Hepatocyte (in vitro differentiated cells): ENCODE measurements at places on chromosomes 5 and 9. TPM values are rescaled to one million over a fixed set of nuclear protein-coding genes. Genes with fewer than 3 reads are reported as not detected.
A peak's percentile ranks its signal among the peaks of the same experiment; 100 is the strongest.

The C9 gene
- total RNA-seq = 0.47 and 0.76 TPM in 2 replicates

The BHMT gene
- total RNA-seq = 14.1 and 22.1 TPM in 2 replicates

The ERAP2 gene
- 0.56 and 0.87 TPM in 2 replicates for total RNA-seq

The SOHLH1 gene
- total RNA-seq = not detected in 2 replicates

The DOCK8 gene
- total RNA-seq = 5.1 and 6.6 TPM in 2 replicates

The CNTNAP3B gene
- total RNA-seq = 1.5 and 5.2 TPM in 2 replicates

The ANKS6 gene
- total RNA-seq = 22.9 and 24.6 TPM in 2 replicates

- H3K4me3 ChIP-seq = no peak overlapping the region
- peak; percentile 16 for DNase-seq
- no peaks in the 10 kb centered on the region for H3K4me1 ChIP-seq
- H3K27ac ChIP-seq = no peak overlapping the region
- H3K27me3 ChIP-seq = no peaks in the 10 kb centered on the region
These were observed 35.4 kb upstream of the GDNF start for GRCh38 chr5:37875051-37875787.

DNA sequence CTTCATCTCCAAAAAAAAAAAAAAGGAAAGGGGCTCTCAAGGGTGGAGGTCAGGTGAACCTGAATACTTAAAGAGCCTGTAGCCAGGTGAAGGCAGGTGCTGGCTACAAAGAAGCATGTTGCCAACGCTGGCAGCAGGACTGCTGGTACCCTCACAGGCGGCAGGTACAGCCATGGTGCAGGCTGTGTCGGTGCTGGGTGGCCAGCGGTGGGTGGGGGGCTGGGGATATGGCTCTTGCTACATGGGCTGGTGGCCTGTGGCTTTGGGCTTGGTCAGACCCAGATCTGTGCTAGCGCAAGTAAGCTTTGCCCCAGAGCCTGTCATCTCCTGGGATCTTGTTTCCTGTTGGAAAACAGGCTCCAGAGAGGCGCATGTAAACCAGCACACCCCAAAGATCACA lies 86.3 kb upstream of the PHYKPL start:
- H3K27me3 ChIP-seq = no peaks in the 10 kb centered on the region
- no peaks in the 10 kb centered on the region for H3K36me3 ChIP-seq
- H3K4me3 ChIP-seq = no peak overlapping the region
- DNase-seq = no peak
- H3K4me1 ChIP-seq = no peaks in the 10 kb centered on the region

- H3K4me1 ChIP-seq = no peaks in the 10 kb centered on the region
- no peak for DNase-seq
- no peaks in the 10 kb centered on the region for H3K36me3 ChIP-seq
- H3K4me3 ChIP-seq = no peak overlapping the region
- H3K27me3 ChIP-seq = no peaks in the 10 kb centered on the region
These were observed 51.0 kb upstream of the NFIL3 start for GRCh38 chr9:91474656-91475055.

DNA sequence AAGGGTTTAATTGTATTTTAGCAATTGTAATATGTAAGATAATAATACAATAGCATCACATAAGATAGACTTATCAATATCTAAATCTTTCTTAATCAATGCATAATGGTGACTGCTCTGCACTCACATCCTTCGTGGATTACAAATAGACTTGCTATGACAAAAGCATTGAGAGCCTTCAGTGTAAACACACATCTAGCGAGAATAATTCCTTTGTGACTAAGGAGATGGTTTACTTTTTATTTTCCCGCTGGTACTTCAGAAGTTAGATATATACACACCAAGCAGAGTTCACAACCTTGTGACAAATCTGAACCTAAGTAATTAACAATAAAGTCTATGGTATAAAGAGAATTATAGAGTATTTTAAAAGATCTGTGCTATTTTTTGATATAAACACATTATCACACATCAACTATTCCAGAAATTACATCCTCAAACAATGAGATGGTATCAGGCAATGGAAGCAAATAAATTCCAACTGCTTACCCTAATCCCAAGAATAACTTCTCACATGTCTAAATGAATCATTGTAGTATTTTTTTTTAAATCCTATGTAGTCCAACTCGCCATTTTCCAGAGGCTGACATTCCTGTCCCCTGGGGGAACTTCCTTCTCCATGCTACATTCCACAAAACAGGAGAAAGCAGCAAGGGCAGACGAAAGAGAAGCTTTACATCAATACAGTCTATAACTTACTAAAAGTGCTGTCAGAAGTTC lies 51.2 kb downstream of the MAPKAP1 start:
- no peak overlapping the region for H3K4me3 ChIP-seq
- H3K36me3 ChIP-seq = no peaks in the 10 kb centered on the region
- no peaks in the 10 kb centered on the region for H3K4me1 ChIP-seq
- no peak overlapping the region for H3K27ac ChIP-seq
- no peak for DNase-seq

DNA sequence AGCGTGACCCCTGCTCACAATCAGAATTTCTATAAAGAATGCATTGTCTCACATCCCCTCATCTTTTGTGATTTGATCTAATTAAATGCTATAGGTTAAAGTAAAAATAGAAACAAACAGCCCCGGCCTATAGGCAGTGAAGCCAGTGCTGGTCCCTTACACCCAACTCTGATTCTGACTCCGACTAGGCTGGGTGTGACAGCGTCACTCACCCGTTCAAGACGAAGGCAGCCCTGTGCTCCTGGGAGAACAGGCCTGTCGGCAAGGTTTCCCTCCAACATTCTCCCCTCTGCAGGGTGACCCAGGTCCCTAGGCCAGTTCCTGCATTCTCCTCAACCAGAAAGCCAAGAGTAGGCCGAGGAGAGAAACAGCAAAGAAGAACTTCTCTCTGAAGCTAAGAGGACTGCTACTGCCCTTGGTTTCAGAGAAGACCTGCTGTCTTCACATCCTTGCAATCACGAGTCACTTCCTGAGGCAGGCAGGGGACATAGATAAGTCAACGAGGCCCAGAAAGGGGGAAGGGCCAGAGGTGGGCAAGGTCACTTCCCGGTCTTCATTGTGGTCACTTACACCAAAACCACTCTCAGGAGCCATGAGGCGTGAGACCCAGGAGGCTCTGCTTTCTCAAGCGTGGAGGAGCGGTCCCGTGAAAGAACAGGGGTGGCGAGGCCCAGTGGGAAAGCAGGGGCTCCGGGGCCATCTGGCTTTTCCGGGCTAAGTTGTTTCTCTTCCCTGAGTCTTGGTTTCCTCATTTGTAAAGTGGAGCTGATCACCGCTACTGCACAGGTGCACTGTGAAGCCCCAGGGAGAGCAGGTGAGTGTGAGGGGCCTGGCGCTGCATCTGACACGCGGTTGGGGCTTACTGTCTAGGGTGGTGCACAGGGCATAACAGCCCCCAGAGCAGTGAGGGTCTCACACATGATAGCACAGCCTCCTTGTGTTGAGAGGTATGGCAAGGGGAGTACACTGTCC lies 200.8 kb downstream of the CRB2 start:
- no peaks in the 10 kb centered on the region for H3K4me1 ChIP-seq
- no peak overlapping the region for H3K4me3 ChIP-seq
- H3K36me3 ChIP-seq = no peaks in the 10 kb centered on the region

GRCh38 chr5:163604013-163604412 lies 98.6 kb downstream of the MAT2B start:
- no peaks in the 10 kb centered on the region for H3K27me3 ChIP-seq
- no peak overlapping the region for H3K4me3 ChIP-seq
- no peaks in the 10 kb centered on the region for H3K4me1 ChIP-seq
- no peak for DNase-seq
- H3K27ac ChIP-seq = no peak overlapping the region

DNA sequence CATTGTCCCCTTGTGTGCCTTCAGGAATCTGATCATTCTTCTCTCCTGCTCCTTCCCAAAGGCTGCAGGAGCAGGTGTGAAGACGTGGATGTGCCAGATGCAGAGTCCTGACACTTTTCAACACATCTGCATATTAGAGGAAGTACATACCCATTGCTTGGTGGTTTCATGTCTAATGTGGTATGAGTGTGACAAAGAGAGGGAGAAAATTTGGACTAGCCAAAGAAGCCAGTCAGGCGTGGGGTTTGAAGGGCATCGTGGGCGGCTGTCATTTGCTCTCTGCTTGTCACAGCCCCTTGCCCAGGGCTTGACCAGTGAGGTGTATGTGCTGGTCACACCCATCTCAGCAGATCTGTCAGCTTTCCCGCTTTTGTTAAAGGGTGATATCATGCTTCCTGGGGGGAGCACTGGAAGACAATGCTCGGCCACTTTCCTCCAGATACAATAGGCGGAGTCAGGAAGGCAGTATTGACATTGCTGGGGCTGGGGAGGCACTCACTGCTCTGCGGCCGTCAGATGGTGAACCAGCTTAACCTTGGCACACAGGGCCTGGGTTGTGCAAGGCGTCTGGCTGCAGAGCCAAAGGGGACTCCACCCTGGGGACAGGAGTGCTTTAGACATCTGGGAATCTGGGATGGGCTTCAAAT lies 8.6 kb downstream of the TEK start:
- H3K36me3 ChIP-seq = no peaks in the 10 kb centered on the region
- no peak overlapping the region for H3K4me3 ChIP-seq
- no peak overlapping the region for H3K27ac ChIP-seq
- H3K27me3 ChIP-seq = no peaks in the 10 kb centered on the region

DNA sequence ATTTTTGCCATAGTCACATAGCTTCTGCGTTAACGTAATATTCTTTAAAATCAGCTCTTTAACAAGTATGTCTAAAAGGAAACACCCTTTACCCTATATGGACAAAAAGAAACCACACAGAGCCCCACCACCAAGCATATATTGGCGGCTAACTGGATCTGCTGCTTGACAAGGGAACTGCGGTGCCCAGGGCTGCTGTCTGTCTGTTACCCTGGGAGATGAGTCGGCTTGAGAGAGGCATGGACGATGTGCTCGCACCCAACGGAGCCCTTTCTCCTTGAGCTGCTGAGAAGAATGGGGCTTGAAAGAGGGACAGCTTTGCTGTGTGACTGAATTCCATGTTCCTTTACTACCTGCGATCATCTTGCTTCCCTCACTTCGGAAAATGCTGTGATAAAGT lies 158.6 kb upstream of the SHB start:
- H3K27me3 ChIP-seq = no peaks in the 10 kb centered on the region
- no peaks in the 10 kb centered on the region for H3K36me3 ChIP-seq
- no peak overlapping the region for H3K4me3 ChIP-seq

DNA sequence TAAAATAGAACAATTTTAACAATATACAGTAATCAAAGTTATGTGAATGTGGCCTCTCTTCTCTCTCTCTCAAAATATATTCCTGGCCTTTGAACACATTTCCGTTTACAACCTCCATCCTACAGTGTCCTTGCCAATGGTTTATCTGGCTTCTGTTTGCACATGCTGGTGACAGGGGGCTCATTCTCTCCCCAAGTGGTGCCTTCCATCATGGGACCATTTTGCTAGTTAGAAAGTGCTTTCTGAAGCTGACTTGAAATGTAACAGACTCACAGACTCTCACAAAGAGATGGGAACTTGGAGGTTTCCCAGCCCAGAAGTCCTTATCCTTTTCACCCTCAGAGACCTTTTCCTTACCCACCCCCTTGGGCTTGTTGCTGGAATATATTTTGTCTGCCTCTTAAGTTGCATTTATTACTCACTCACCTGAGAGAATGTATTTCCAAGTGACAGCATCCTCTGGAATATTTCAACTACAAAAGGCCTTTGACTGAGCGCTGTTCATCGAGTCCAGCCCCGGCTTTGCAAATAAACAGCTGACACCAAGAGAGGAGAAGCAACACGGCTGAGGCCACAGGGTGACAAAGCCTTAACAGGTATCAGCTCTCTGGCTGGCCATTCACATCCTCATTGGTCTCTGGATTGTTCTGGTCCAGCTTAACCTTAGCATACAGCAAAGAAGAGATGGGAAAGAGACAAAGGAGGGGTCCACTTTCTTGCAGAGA lies 17.5 kb upstream of the ALDH1B1 start:
- H3K27me3 ChIP-seq = no peaks in the 10 kb centered on the region
- H3K4me1 ChIP-seq = peaks cover 11% of the 10 kb centered on the region
- H3K4me3 ChIP-seq = no peak overlapping the region

DNA sequence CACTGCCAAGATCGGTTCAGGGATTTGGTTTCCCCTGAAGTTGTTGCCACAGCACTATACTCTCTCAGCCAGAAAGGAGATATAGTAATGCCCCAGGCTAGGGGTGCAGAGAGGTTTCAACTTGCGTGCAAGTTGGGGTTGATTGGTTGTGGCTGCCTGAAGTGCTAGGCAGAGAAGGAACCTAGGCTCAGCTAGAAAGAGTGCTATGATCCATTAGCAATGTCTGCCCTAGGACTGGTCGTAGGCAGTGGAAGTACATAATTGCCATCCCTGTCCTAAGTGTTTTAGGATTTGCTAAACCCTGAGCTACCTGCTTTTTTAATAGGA lies 136.6 kb upstream of the SMIM23 start:
- H3K27me3 ChIP-seq = no peaks in the 10 kb centered on the region
- no peak for DNase-seq
- peaks cover 6% of the 10 kb centered on the region for H3K4me1 ChIP-seq

- H3K36me3 ChIP-seq = no peaks in the 10 kb centered on the region
- H3K27ac ChIP-seq = no peak overlapping the region
- H3K4me1 ChIP-seq = peaks cover 4% of the 10 kb centered on the region
- no peaks in the 10 kb centered on the region for H3K27me3 ChIP-seq
These were observed 18.7 kb downstream of the LCP2 start for GRCh38 chr5:170278611-170279458.

DNA sequence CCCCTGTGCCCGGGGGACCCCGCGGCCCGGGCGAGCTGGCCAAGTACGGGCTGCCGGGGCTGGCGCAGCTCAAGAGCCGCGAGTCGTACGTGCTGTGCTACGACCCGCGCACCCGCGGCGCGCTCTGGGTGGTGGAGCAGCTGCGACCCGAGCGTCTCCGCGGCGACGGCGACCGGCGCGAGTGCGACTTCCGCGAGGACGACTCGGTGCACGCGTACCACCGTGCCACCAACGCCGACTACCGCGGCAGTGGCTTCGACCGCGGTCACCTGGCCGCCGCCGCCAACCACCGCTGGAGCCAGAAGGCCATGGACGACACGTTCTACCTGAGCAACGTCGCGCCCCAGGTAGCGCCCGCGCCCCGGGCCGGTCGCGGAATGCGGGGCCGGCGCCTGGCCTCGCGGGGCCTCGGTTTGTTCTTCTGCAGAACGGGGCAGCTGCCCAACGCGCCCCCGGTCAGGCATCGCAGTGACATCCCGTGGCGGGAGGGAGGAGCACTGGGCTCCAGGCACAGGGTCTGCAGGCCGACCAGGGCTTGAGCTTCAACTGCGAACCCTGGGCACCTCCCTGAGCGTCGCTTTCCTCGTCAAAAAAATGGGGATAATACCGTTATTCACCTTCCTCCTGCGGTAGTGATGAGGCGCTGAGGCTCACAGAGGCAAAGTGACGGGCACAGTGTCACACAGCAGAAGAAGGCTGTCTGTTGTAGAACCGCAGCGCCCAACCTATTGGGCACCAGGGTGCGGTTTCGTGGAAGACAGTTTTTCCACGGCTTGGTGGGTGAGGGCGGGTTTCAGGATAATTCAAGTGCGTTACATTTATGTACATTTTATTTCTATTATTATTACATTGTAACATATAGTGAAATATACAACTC lies 777 bp downstream of the ENDOG start:
- H3K27me3 ChIP-seq = no peaks in the 10 kb centered on the region
- H3K27ac ChIP-seq = no peak overlapping the region
- DNase-seq = peak; percentile 62
- peaks cover 7% of the 10 kb centered on the region for H3K4me1 ChIP-seq
- peak overlapping the region; percentile 67 for H3K4me3 ChIP-seq
- no peaks in the 10 kb centered on the region for H3K36me3 ChIP-seq
